ENCODE measurements at places on chromosomes 4 and X. TPM values are rescaled to one million over a fixed set of nuclear protein-coding genes. Genes with fewer than 3 reads are reported as not detected.
A peak's percentile ranks its signal among the peaks of the same experiment; 100 is the strongest.

The RASSF6 gene
- 6.2 TPM for total RNA-seq

The EGF gene
- 33.7 TPM for total RNA-seq

The ZXDA gene
- not detected for total RNA-seq

The NUP62CL gene
- total RNA-seq = 4.3 TPM

The TCEAL9 gene
- 125 TPM for total RNA-seq

The CT45A2 gene
- total RNA-seq = not detected

The GPRASP3 gene
- 11.5 TPM for total RNA-seq

The TMEM31 gene
- total RNA-seq = 1.00 TPM

The GEMIN8 gene
- total RNA-seq = 18.9 TPM

- no peak for DNase-seq
Observed at GRCh38 chrX:108025376-108025775, 19.5 kb upstream of the VSIG1 start.

DNA sequence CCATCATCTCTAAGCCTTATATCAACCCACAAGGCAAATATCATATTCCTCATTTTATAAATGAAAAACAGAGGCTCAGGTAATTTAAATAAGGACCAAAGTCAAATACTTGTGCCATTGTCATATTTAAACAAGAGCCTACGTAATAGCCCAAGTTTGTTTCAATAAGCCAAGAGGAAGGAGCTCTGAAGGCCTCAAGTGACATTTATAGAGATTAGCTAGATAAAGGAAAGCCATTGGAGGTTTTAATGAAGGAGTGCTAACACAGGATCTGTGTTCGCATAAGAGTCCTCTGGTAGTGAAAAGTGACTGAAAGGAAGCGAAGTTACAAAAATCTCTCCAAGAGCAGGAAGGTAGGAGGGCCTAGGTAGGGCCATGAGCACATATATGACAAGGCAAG, 384.9 kb upstream of the NOCT start:
- DNase-seq = no peak

DNA sequence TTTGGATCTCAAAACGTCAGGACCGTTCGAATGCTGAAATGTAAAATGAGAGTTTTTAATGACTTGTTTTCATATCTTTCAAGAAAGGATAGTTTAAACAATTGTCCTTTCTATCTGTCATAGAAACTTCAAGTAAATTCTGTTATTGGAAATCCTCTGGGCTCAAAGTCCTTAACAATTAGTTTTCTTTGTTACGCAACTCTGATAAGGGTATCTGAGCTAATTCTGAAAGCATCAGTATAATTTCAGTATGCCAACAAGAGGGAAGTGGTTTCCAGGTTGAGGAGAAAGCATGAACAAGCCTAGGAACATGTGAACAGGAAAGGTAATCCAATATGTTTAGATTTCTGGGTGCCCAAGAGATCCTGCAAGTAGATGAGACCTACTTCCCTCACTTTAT, 22.0 kb downstream of the ADH7 start:
- no peak for DNase-seq

- no peak for DNase-seq
Observed at GRCh38 chr4:156939801-156940200, 31.8 kb downstream of the PDGFC start.

- DNase-seq = no peak
Observed at GRCh38 chr4:165780735-165781134, 92.3 kb upstream of the TLL1 start.

DNA sequence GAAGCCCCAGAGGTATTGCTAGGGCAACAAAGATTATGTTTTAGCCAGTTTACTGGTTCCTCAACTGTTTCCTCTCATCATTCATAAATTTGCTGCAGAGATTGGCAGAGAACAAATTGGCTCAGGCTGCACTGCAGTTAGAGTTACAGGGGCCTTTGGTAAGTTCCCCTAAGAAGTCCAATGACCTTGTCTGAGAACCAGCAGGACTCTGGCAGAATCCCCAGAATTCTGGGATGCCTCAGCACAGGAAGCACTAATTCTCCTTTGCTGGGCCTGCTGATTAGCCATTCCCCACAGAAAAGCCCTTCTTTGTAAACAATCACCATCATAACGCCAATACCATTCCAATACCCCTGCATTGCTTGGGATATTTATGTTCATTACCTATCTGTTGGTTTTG, 151.3 kb downstream of the USP46 start:
- DNase-seq = no peak

GRCh38 chr4:127601029-127601428, 31.7 kb upstream of the INTU start:
- no peak for DNase-seq

DNA sequence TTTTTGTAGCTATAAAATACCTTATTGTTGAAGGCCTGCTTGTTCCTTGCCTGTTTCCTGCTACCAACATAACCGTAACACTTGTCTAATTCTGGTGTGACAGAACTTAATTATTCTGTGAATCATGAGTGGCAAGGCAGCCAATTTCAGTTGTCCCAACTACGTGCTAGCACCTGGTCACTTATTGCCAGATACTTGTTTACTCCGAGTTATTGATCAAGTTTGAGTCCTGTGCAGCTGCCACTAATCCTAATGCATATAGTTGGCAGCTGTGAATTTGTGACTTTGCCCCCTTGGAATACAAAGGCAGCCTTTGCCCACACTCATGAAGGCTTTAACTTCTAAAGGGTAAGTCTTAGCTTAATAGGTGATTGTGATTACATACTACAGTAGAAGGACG, 7.8 kb upstream of the RNF128 start:
- DNase-seq = no peak

- peak; percentile 70 for DNase-seq
Observed at GRCh38 chrX:74514384-74514783, 93.1 kb downstream of the SLC16A2 start.

- DNase-seq = peak; percentile 67
Observed at GRCh38 chr4:44629280-44629866, 22.1 kb downstream of the YIPF7 start.

DNA sequence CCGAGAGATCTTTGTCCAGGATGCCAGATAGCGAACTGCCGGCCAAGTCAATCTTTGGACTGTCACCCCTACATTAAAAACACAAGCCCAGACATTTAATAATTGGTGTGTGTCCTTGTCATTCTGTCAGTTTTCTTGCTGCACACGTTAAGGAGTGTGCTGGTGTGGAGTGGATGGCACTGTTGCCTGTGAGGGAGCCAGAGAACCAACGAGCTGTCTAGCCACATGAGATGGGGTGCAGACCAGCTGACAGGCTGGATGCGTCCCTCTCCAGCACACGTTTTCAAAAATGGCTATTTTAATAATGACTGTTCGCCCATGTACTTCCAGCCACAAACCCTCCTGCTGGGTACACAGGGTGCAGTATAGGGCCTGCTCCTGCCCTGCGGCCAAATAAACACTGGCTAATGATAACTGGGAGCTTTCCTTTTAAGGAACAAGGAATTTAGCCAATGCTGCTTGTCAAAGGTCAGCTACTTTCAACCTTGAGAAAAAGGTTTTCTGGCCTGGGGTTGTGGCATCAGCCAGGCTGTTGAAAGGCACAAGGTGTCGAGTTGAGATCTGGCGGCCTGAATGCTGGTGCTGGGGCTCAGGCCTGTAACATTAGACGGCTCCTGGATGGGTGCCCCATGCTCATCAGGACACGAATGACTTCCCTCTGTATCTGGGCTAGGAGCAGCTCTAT, 54.0 kb upstream of the MAP3K15 start:
- DNase-seq = no peak

GRCh38 chrX:3377560-3377959, 31.1 kb upstream of the MXRA5 start:
- no peak for DNase-seq

- no peak for DNase-seq
Observed at GRCh38 chr4:83262682-83263081, 21.9 kb downstream of the COQ2 start.

DNA sequence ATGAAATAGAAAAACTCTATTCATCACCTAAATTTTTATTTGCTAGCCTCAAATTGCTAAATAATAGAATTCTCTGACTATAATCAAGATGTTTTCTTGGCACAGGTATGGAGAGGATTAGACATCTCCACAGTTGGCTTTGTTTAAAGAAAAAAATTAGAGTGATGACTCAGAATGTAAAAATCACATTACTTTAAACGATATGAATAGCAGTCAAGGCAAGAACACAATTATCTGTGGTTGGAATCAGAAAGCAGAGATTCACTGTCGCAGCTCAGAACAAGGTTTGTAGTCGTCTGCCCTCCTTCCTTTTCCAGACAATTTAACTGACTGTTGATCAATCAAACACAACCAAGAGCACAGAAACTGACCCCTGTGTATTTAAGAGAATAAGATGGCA, 32.2 kb upstream of the CCKAR start:
- no peak for DNase-seq

GRCh38 chr4:112082954-112083586, 62.2 kb upstream of the FAM241A start:
- no peak for DNase-seq

GRCh38 chr4:33477715-33478114, 2757.5 kb downstream of the PCDH7 start:
- DNase-seq = no peak

DNA sequence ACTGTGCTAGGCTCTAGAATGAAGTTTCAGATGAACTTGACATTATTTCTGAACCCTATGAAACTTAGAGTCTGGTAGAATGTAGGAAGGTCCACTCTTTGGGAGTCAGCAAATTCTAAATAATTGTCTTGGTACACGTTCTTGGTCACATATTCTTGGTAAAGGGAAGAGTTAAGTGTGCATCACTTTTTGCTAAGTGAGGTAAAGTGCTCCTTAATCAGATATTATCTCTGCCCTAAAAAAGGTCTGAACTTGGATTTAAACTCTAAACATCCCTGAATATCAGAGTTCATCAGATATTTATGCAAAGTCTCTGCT, 7.2 kb downstream of the OCIAD2 start:
- DNase-seq = no peak

- DNase-seq = no peak
Observed at GRCh38 chr4:155079871-155080270, 128.6 kb upstream of the NPY2R start.

GRCh38 chrX:49073601-49074575, at the start of gene PRAF2:
Gene PRAF2 (minus strand): TSS chrX:49074002. CDS start chrX:49073987, 15 bp downstream.
- DNase-seq = peak; percentile 95

- DNase-seq = no peak
Observed at GRCh38 chrX:129663171-129663570, 8.4 kb upstream of the APLN start.

- no peak for DNase-seq
Observed at GRCh38 chr4:156642161-156642560, 329.4 kb downstream of the PDGFC start.

GRCh38 chr4:6782147-6782845, at the start of gene KIAA0232:
Gene KIAA0232 (plus strand): TSS chr4:6782727. CDS start chr4:6824454, 41,727 bp downstream.
- peak; percentile 95 for DNase-seq

DNA sequence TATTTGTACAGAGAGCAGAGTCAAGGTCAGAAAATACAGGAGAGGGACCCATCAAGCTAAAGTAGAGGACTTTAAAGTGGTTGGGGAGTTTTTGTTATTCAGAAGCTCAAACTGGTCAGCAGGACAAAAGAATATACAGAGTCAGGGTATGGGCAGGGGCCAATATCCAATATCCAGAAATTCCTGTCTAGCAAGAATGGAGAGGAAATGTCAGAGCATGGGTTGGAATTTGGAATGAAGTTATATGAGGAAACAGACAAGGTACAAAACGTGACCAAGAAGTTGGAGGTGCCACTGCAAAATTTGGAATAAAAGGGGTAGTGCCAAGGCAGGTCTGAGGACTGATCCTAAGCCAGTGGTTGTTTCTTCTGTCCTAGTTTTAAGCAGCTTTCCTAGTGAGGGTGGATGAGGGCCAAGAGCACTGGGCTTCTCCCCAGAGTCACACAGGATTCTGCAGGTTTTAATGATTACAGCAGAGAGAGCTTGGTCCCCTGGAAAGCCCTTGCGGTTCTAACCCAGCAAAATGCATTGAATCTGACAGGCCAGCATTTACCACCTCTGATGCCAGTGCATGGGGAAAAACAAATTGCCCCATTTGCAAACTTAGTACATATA, 304.7 kb upstream of the FTHL17 start:
- DNase-seq = no peak

- no peak for DNase-seq
Observed at GRCh38 chr4:139800082-139800481, 134.5 kb downstream of the MGST2 start.

DNA sequence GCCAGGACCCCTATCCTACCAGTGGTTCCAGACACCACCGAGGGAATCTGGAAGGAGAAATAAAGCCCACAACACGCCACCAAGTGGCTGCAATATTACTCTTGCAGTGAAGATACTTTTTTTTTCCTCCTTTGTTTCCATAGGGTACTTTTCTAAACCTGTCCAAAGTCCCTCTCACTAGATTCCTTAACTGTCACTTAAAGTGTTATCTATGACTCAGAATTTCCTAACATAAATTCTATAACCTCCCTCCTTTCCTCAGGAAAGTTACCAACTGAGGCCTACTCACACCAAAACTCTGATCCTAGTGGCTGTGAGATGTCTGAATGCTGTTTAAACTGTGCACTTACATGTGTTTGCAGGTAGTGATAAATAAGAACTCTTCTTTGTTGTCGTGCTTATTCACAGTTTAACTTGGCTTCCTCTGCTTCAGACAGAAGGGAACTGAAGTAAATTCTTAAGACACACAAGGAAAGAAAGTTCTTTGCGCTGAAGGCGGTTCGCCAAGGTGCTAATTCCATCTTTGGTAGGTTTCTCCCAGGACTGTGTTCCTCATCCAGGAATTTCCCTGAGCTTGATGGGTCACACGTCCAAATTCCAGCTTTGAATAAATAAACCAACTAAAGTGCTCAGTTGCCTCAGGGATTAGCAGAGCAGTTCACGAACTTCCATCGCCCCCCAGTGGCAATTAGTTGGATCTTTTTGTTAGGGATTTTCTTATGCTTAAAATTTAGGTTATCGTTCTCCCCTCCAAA, 10.7 kb upstream of the HCCS start:
- DNase-seq = peak; percentile 62

DNA sequence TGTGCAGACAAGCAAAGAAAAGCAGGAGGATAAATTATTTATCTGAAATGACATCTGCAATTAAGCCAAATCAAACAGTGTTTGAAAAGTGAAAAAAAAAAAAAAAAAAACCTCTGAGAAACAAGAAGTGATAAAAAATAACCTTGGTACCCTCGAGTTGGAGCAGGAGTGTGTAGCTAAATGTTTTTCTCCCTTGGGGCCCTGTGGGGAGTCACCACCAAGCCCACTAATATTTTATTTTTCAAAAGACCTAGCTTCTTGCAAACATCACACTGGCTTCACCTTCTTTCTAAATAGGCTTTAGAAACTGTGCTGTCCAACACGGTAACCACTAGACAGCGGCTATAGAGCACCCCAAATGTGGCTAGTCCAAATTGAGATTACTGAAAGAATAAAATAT, 47.7 kb downstream of the SNX25 start:
- no peak for DNase-seq

Data from endodermal cell (in vitro differentiated cells).